Retina (tissue), 1 donor: ENCODE measurements at places on chromosomes 2 and 18.

DNA sequence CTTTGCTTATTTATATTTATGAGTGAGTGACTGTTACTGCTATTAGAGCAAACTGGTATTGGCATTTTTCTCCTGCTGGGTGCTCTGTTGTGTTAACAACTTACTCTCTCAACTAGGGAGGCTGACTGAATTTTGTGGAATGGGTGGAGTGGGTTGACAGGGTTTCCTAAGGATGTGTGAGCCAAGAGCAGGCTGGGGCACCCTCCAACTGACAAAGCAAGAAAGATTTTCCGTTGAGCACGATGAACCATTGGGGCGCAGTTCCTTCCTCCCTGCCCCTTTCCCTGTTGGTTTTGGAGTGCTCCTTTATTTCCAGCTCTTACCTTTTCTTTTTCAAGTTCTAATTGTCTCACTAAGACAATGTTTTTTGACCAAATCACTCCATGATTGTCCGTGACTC lies 20.3 kb downstream of the SEH1L start:
- no peak for DNase-seq

GRCh38 chr2:80012061-80012460 lies 292.5 kb downstream of the LRRTM1 start:
- DNase-seq: no peak

- DNase-seq: no peak
Measured at GRCh38 chr2:11379558-11379957, 35.1 kb upstream of the ROCK2 start.

DNA sequence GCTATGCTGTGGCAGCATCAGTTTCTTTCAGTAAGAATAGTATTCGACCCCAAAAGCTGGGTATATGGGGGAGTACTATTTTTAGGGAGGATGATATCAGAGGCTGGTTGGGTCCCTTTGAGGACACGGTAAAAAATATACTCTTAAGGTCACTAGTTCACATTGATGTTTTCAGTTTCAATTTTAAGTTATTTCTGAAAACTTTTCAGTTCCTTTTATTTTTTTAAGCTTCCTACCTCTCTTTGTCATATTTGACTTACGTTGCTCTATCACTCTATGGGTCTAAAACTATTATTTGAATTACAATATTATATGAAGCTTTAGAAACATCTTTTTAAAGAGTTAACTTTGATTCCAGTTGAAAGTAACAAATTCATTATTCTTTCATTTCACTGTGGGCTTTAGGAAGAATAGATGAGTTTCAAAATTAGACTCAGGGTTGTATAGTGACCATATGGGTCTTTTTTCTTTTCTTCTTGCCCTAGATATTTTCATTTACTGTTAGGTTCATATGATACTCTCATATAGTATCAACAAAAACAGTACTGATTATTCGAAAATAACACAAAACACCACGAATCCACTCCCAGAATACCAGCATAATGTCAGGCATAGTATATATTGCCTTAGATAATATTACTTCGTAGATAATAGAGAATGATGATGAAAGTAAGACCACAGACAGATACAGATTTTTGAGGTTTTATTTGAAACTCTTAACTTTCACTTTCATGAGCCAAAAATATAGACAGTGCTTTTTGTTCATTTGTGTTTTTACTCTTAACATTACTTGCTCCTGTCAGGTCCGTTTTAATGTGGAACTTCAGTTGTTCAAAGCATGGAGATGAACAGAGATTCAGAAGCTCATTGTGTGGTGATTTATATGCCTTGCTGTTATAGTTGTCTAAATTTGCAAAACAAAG lies 9.8 kb downstream of the RMDN2 start:
- no peak for DNase-seq

- DNase-seq: no peak
Measured at GRCh38 chr2:203647579-203647978, 58.9 kb upstream of the CD28 start.

DNA sequence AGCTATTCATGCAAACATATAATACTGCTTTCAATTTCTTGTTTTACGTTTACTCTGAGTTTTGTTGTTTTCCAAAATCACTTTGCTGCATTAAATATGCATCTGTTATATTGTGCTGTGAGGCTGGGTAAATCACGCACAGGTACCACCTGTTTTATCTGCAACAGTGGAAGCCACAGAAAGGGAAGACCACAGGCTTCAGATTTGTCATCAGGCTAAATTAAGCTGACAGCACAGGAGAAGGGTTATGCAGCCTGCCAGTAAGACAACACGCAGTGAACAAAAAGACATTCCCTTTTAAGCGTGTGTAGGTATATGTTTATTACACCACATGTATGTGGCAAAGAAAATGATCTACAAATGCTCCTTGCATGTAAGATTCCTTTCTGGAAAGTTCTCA lies 38.2 kb downstream of the ZNF516 start:
- no peak for DNase-seq

DNA sequence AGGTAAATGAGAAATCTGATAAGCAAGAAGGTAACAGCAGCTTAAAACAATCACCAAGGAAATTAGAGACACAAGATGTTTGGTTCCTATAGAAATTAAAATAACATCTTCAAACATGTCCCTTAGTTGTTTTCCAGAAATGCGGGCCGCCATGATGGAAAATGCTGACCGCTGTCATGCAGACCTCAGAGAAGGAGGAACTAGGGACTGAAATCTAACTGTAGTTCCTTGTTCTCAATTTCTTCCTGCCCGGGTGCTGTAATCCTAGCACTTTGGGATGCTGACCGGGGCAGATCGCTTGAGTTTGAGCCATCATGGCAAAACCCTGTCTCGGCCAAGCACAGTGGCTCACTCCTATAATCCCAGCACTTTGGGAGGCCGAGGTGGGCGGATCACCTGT lies 51.1 kb downstream of the TEX51 start:
- no peak for DNase-seq

DNA sequence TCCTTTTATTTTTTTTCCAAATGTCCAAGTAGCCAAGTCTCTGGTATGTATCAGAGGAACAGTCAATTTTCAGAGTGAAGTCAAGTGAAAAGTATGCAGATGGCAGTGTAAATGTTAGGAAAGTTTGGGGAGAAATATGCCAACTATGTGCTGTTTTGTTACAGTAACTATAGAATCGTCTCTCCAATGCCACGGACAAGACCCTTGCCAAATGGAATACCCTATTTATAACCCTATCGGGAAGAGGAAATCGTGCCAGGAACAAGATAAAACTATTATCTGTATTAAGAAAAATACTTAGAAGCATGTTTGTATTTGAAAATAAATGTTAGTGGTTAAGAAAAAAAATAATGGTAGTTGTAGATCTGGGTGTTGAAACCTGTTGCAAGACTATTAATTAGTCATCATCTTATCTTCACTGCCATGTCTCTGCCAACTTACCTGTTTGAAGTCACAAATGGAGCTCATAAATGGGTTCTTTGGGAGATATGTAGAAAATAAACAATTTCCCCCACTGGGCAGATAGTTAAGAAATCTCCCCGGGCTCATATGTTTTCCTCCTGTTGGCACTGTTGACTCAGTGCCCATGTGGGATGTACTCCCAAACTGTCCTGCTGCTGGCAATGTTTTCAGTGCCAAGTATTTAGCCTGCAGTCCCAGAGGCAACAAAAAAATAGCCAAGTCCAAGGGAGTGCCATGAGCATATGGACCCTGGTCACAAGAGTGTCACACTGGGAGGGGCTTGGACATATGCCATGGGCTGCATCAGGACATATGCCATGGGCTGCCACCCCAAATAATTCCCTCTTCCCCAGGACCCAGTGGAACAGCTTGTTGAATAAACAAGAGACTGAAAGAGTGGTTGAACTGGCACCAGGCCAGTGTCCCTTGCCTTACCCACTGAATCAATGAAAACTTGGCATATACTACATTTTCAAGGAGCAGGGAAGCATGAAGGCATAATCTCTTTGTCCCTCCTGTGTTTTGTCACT lies 366.9 kb downstream of the OSR1 start:
- DNase-seq: no peak

GRCh38 chr2:151919786-151920185 lies 91.6 kb upstream of the ARL5A start:
- DNase-seq: no peak

- no peak for DNase-seq
Measured at GRCh38 chr18:54358495-54359040, 862 bp downstream of the C18orf54 start.

DNA sequence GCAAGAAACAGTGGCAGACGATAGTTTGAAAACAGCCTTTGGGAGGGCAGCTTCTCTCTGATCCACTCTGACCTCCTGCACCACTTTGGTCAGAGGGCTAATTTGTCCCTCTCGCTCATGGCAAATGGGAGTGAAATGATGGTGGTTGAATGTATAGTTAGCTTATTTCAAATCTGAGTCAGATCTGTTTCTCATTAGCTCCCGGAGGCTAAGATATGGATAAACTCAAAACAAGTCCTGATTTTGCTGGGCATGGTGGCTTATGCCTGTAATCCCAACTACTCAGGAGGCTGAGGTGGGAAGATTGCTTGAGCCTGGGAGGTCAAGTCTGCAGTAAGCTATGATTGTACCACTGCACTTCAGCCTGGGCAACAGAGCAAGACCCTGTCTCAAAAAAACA lies 145.0 kb downstream of the ALK start:
- DNase-seq: no peak

- no peak for DNase-seq
Measured at GRCh38 chr2:17301437-17301836, 216.8 kb downstream of the RAD51AP2 start.
